Activated CD4-positive, alpha-beta T cell treated with anti-CD3 and anti-CD28 coated beads, Interleukin-2, amount 50 U/mL, for 24 hours (primary cell): ENCODE measurements at places on chromosomes 11 and 22.

GRCh38 chr11:64234647-64235379 lies 429 bp downstream of the VEGFB start:
- no peak for DNase-seq

DNA sequence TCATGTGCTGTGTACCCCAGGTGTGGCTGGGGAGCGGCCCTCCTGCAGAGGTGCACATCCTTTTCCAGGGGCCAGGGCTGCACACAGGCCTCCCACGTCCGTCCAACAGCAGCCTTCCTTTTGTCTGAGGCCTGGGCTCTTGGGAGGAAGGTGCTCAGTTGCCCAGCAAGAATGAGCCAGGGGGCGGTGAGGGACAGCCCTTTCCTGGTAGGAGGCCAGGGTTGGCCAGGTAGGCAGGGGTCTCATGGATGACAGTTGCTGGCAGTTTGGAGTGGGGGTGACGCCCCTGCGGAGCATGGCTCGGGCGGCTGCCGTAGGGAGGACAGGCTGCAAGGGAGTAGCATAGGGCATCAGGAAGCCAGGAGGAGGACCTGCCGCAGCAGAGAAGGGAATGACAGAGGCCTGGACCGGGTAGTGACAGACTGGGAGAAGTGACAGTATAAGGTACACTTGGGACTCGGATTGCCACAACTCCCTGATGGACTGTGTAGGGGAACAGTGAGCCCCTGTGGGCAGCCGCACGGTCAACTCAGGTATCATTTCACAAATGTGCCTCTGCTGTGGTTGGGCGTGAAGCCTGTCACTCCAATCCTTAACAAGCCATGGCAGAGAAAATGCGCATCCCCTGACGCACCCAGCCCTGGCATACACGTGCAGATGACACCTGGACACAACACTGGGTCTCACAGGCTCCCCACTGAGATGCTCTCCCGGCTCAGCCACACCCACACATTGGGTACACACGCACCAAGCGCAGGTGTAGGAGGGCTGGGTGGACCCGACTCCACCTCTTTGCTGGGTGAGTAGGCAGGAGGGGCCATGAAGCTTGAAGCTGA lies 79.7 kb downstream of the DGCR2 start:
- DNase-seq, result no peak

DNA sequence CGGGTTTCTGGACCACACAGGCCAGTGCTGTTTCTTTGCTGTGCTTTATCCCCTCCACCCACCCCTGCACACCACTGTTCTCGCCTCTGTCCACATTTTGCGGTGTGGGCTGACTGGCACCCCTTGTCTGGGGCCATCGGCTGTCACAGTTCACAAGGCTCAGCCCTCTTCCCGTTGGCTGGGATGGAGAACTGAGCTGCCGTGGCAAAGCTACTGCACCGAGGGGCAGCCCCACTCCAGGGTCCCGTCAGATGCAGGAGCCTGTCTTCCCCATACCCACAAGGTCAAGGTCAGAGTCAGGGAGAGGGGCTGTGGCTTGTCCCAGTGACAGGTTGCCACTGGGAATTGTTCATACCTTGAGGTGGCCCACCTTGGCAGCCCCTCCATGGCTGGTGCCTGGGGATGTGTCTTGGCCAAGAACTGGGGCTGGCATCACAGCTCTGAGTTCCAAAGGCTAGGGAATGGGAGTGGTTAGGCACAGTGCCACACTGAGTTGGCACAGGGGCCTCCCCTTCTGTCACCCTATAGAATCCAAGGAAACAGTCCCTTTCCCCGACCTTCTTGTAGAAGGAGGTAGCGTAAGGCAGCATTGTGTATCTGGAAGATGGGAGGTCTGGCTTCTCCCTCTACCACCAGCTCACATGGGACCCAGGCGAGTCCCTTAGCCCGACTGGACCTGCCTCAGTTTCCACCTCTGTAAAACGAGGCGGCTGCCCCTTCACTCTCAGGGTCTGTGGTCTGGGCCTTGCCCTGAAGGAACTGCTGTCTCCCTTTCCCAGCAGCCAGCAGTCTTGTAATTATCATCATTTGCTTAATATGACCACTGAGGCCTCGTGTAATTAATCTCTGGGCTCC lies 3.4 kb downstream of the GRK2 start:
- DNase-seq, result no peak

GRCh38 chr11:78933350-78933749 lies 358.7 kb upstream of the NARS2 start:
- no peak for DNase-seq

DNA sequence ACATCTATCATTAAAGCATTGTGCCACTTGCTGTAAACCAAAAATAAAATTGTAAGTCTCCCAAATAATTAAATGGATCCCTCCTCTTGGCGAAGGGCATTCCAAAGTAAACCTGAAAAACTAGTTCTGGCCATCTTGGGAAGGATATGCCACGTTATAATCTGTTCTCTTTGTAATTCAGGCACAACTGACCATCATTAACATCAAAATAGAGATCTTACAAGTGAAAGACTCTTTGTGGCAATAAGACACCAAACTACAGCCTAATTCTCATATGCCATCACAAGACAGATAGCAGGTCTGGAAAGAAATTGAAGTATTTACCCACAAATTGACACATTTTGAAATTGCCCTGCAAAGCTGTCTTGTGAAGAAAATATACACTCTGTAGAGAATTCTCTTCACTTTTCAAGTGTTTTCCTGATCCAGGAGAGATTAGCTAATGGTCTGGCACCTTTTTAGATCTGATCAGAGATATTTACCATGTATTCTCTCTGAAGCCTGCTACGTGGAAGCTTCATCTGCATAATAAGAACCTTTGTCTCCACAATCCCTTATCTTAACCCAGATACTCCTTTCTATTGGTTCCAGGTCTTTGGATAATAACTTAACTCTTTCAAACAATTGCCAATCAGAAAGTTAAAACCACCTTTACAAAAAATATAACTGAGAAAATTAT lies 630.4 kb upstream of the CCDC179 start:
- DNase-seq, result no peak

DNA sequence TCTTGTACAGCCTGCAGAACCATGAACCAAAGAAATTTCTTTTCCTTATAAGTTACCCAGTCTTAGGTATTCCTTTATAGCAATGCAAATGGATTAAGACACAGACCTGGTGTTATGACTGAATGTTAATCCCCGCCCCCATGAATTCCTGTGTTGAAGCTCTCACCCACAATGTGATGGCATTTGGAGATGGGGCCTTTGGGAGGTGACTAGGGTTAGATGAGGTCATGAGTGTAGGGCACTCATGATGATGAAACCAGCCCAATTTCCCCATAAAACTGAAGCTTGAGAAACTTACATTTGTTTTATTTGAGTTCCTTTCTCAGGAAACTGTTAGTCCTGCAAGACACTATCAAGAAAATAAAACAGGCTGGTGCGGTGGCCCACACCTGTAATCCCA lies 115.8 kb upstream of the THY1 start:
- no peak for DNase-seq

DNA sequence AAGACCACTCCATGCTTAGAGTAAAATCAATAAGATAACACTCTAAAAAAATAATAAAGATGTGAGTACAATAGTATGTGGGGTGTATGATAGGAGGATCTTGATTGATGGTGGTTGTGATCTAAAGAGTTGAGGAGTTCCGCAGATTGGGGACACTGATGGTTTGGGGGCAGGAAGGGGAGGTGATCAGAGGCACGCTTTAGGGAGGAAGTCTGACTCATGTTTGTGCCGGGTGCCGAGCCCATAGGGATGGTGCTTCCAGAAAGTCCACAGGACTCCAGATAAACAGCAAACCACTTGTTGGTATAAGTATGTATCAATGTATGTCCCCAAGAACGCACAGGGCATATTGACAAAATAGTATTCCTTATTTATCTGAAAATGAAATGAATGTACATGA lies 27.5 kb downstream of the LINC01488 start:
- no peak for DNase-seq

GRCh38 chr11:81717695-81718094 lies 1016.0 kb downstream of the FAM181B start:
- no peak for DNase-seq

GRCh38 chr11:128246810-128247594 lies 340.4 kb downstream of the ETS1 start:
- DNase-seq, result no peak
